ENCODE measurements at places on chromosomes 11 and 22. TPM values are rescaled to one million over a fixed set of nuclear protein-coding genes. Genes with fewer than 3 reads are reported as not detected.
A peak's percentile ranks its signal among the peaks of the same experiment; 100 is the strongest.

- DNase-seq, result no peak
Measured at GRCh38 chr11:59899532-59899931, 20.9 kb downstream of the OOSP3 start.

Gene HPS4
- 42.7 TPM for total RNA-seq

- DNase-seq, result no peak
Measured at GRCh38 chr11:65975771-65976170, 14.2 kb downstream of the SART1 start.

Gene MAPK8IP2
- 7.7 TPM for total RNA-seq

Gene CREB3L1
- 9.6 TPM for total RNA-seq

Gene TRIM49
- total RNA-seq, result not detected

DNA sequence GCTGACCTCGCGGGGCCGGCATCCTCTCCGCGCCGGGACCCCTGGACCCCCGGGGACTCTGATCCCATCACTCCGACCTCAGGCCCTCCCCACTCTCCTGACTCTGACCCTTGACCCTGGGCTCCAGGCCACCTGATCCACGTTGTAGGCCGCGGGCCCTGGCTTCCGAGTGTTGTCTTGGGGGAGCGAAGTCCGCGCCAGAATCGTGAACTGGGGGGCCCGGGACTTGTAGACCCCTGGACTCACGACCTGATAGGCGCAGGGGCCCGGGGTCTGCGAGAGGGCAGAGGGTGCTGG is 716 bp upstream of the TYMP start:
- DNase-seq, result no peak

DNA sequence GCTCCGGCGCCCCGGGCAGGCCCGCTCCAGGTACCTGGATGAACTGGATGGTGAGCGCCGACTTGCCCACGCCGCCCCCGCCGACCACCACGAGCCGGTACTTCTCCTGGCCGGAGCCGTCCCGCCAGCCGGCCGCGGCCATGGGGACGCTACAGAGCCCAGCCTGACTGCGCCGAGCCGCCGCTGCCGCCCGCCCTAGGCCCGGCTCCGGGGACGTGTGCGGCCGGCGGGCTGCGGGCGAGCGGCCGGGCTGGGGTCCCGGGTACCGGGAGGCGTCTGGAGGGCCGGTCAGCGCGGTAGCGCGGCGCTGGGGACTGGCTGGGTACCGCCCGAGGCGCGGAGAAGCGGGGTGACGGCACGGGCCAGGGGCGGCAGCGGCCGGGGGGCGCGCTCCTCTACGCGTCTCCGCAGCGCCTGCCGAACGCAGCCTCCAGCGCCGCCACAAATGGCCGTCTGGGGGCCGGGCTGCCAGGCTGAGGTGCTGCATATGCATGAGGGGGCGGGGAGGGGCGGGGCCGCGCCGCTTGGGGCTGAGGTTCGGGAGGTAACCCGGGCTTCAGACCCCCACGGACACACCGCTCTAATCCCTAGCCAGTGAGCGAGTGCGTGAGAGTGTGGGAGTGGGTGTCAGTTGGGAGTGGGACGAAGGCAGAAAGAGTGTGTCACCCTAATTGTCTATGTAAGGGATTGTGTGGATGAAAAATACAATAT is at the start of gene RRAS2:
Gene RRAS2 (minus strand): TSS at position 455 of the 711 bp plus-strand sequence. CDS start 313 bp downstream, at position 142.
- DNase-seq, result peak; percentile 66

- no peak for DNase-seq
Measured at GRCh38 chr11:214083-214482, 6.6 kb downstream of the RIC8A start.

DNA sequence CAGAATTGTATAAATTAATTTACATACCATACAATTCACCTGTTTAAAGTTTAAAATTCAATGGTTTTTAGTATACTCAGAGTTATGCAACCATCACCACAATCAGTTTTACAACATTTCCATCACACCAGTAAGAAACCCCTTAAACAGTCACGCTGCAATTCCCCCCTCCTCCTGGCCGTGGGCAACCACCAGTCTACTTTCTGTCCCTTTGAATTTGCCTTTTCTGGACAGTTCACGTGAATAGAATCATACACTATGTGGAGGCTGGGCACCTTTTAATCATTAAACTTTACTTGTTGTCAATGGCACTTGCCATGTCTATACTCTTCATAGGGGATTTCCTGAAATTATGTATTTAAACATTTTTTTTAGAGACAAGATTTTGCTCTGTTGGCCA is 20.1 kb upstream of the SWAP70 start:
- no peak for DNase-seq

DNA sequence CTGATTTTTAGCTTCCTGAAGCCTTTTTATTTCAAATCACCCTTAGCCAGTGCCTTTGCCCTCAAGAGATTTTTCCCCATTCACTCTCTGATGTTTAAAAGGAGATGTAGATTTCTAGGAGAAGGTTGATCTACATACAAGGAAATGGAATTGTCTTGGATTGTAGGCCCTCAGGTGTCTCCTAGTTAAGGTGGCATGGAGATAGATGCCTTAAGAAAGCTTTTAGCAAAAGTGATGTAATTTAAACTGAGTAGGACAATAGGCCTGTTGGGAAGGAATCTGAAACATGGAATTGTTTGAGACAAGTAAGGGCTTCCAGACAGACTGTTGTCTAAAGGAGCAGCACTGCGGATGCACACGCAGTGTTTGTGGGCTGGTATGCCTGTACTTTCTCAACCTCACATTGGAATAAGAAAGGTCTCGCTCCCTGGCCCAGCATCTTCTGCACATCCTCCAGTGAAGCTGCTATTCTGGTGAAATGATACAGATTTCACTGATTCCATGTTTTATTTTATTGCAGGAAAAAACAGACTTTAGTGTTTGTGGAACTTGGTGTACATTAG is 69.8 kb upstream of the SLC25A18 start:
- DNase-seq, result no peak

- DNase-seq, result no peak
Measured at GRCh38 chr11:79427611-79428327, 13.1 kb downstream of the TENM4 start.

Gene GLYATL2
- 0.60 TPM for total RNA-seq

GRCh38 chr11:17273668-17274282 is 2.8 kb upstream of the NUCB2 start:
- DNase-seq, result no peak

DNA sequence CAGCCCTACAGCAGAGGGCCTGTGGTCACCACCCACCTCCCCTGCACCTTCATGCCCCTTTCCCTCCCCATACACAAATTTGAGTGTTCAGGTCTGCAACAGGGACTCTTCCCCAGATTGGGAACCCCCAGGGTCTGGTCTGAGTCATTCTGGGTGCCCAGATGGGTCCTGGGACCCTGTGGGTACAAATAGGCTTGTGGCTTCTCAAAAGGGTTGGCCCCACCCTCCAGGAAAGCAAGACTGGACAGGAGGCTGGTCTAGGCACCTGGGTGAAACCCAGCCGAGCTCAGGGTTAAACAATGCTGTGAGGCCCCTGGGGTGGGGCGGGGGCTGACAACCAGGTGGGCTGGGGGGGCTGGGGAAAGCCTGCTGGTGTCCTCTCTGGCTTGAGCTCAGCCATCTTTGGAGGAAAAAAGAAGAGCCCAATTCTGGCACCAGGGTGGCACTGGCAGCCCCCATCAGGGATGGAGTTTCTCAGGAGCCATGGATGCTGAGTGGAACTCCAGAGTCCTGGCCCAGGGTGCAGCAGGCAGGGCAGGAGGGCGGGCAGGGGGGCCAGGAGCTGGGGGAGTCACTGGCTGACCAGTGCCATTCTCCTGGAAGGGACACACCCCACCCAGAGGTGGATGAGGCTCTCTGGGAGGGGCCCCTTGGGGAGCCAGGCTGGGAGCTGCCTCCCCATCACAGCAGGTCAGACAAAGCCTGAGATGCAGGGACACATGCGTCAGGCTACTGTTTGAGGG is 1.1 kb downstream of the SEPTIN5 start:
- no peak for DNase-seq

Gene CDC45
- total RNA-seq, result 18.1 TPM

- no peak for DNase-seq
Measured at GRCh38 chr11:92846491-92847125, 122.8 kb upstream of the MTNR1B start.

Gene PCNX3
- 66.0 TPM for total RNA-seq

- no peak for DNase-seq
Measured at GRCh38 chr22:29312218-29313125, 3.0 kb downstream of the RASL10A start.

DNA sequence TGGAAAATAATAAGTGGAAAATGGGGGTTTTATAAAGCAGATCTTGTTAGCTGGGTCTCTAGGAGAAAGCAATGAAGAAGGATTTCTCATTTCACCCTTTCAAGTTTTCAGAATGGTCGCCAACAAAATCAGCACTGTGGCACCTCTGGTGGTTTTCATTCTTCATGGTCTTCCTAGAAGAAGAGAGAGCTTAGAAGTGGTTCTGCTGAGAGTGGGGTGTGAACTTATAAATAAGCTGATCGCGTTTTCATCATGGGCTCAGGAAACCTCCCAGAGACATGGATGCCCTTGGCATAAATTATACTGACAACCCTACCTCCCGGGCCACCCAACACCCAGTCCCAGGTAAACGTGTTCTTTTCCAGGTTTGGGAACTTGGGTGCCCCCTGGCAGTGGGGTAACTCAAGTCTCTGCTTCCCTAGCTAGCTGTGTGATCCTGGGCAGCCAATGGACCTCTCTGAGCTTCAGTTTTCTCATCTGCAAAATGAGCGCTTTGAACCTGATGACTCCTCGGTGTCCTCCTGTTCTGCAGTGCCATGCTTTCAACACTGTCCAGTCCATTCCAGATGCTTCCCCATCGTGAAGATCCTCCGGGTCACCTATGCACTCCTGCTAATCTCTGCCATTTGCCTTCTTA is 72.6 kb upstream of the GRAMD1B start:
- no peak for DNase-seq

Gene NLRP10
- not detected for total RNA-seq

Gene NPTXR
- 4.7 TPM for total RNA-seq

DNA sequence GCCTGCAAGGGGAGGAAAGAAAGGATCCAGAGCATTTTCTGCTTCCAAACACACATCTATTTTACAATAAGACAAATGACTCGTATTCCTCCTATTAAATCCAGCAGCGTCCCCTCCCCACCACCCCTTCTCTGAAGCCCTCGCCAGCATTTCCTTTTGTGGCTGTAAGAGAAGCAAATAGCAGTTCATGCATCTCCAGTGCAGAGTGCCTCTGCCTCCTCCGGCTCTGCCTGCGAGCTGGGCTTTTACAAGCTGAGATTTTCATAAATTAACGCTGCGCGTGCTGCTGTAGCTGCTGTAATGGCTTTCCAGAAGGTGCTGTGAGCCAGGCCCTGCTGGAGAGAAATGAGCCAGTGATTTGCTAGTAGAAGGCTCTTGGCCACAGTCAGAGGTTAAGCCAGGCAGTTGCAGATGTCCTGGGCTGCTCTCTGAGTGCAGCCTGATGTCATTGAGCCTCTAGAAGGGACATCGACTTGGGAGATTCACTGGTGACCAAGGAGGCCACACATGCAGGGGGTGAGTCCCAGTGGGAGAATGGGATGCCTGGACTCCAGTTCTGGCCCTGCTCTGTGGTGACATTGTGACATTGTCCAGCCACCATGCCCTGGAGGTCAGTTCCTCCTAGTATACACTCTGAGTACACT is 134.5 kb upstream of the NAV2 start:
- DNase-seq, result no peak

Gene MMP10
- total RNA-seq, result not detected

Gene FIBIN
- total RNA-seq, result 0.31 TPM

Gene GGTLC2
- total RNA-seq, result not detected

DNA sequence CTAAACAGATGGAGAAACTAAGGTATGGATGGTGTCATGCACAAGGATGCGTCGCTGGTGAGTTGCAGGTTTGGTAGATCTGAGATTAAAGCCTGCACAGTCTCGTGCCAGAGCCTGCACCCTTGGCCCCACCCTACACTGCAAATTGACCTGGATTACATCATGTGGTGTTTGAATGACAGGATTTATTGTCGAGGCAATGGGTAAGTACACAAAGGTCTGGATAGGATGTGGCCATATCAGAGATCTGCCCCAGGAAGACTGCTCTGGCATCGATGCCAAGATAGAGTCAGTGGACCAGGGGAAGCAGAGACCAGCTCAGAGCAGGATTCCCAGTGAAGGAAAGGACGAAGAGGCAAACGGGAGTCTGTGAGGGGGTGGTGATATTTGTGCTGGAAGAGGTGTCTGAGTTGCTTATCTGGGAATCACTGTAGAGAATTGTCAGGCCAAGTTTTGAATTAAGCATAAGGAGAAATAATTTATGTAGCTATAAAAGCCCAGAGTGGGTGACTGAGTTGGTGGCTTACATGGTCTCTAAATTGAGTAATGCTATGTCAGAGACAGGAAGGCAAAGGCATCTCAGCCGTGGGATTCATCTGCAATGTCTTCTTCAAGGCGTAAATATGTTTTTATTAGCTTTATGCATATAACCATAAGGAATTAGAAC is 499.6 kb upstream of the B3GAT1 start:
- no peak for DNase-seq

GRCh38 chr11:8331767-8332166 is 68.1 kb upstream of the LMO1 start:
- no peak for DNase-seq

GRCh38 chr11:561148-562003 is 606 bp downstream of the RASSF7 start:
- peak; percentile 60 for DNase-seq

DNA sequence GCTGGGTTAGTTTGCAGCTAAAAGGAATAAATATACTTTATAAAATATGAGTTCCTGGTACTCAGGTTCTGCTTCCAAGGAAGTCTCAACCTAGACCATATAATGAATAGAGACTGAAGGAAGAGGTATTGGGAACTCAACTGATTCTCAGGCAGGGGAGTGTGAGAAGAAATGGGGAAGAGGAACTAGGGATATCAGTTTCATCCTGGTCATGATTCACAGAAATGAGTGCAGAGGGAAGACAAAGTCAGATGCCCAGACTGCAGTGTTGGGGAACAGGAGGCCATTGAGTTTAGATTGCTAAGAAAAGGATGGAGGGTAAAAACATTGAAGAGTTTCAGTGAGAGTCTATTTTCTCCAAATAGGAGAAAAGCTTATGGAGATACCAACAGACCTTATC is 28.8 kb downstream of the PLAAT5 start:
- no peak for DNase-seq

DNA sequence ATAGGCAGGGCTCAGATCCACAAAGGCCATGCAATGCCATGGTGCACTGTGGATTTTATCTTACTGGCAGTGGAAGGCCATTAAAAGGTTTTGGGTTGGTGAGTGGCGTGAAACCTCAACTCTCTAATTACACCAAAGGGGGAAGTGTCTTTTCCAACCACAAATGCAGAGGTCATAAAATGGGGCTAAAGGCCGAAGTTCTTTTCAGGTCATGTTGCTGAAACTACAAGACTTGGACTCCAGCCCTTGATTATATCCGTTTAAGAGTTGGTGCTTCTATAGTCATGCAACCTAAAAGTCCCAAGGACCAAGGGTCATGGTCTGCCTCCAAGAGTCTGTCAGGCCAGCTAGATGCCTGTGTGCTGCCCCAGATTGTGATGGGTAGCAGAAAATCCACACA is 434.3 kb downstream of the RAB38 start:
- DNase-seq, result no peak

Gene ST13
- 372 TPM for total RNA-seq

DNA sequence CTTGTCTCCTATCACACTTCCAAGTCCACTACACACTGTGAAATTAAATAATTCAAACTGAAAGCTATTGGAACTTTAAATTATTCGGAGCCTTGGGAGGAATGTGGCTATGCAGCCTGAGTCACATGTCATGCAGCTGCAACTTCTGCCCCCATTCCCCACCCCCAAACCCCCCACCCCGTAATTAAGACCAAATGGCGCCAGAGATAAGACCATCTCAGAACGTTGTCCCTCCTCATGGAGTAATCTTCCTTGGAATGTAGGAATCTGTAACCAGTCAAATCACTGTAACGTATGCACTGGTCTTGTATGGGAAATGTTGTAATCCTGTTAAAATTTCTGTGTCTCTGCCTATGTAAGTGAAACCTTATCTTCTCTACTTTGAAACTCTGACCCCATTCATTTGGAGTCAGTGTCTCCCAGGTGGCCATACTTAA is 37.0 kb downstream of the GAB2 start:
- DNase-seq, result no peak

Measured in progenitor cell of endocrine pancreas (in vitro differentiated cells).